ENCODE measurements at places on chromosomes 2 and 18. TPM values are rescaled to one million over a fixed set of nuclear protein-coding genes. Genes with fewer than 3 reads are reported as not detected.

Gene STON1
- total RNA-seq, result 1.2 TPM

GRCh38 chr2:59029058-59029457, 787.9 kb upstream of the FANCL start:
- no peaks in the 10 kb centered on the region for H3K27me3 ChIP-seq
- DNase-seq, result no peak
- H3K36me3 ChIP-seq, result no peaks in the 10 kb centered on the region
- H3K4me3 ChIP-seq, result no peak overlapping the region
- no peak overlapping the region for H3K27ac ChIP-seq

- no peak overlapping the region for H3K4me3 ChIP-seq
- peaks cover 17% of the 10 kb centered on the region for H3K36me3 ChIP-seq
- no peaks in the 10 kb centered on the region for H3K4me1 ChIP-seq
- H3K27ac ChIP-seq, result no peak overlapping the region
- H3K27me3 ChIP-seq, result no peaks in the 10 kb centered on the region
Measured at GRCh38 chr2:171847627-171848026, 46.4 kb downstream of the SLC25A12 start.

Gene COL4A3
- not detected for total RNA-seq

DNA sequence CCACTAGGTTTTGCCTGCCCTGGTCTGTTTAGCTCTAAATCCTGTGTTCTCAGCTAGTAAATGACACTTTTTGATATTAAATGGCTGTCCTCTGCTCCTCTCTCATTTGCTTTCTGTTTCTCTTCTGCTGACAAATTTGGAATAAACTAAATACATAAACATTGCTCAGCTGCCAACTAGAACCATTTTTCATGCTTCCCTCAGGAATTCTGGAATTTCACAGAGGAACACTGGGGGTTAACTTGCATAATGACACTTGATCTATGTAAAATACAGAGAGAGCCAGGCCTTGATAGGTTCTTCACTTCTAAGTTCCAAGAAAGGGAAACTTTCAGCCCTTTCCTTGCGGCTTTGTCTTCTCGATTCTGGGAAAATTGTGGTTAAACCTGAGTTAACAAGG, 450.6 kb upstream of the ST6GAL2 start:
- no peak overlapping the region for H3K27ac ChIP-seq
- no peaks in the 10 kb centered on the region for H3K4me1 ChIP-seq
- no peaks in the 10 kb centered on the region for H3K27me3 ChIP-seq
- no peak overlapping the region for H3K4me3 ChIP-seq
- no peak for DNase-seq

Gene ABCG5
- total RNA-seq, result not detected

Gene SLC40A1
- total RNA-seq, result 0.86 TPM

DNA sequence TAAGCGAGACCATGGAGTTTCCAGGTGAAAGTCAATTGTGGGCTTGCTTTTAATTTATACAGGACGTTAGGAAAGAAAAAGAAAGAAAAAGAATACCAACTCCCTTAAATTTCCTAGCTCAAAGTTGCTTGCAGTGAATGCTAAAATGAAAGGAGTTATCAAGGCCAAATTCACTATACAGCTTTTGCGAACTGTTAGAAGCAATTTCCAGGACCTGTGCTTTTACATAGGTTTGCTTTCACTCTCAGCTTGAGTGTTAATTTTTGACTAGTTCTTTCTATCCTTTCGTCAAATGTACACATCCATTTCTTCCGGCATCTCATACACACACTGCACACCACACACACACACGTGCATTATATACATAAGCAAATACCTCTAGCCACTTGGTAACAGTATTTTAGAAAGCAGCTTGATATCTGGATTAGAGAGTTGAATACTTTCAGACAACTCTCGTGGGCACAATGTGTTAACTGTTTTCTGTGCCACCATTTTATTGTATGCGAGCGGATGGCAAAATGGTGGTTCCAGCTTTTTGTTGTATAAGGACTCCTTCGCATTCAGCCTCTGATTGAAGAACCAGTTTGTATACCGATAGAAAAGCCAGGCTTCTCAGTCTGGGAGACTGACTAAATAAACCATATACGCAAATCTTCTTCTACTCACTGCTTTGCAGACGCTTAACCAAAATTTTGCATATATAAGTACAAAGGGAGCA, 381.8 kb downstream of the MTX2 start:
- H3K36me3 ChIP-seq, result no peaks in the 10 kb centered on the region
- DNase-seq, result no peak
- no peak overlapping the region for H3K27ac ChIP-seq
- H3K4me1 ChIP-seq, result peaks cover 18% of the 10 kb centered on the region
- H3K4me3 ChIP-seq, result no peak overlapping the region
- peaks cover 47% of the 10 kb centered on the region for H3K27me3 ChIP-seq

Gene TMEM131
- total RNA-seq, result 38.4 TPM

DNA sequence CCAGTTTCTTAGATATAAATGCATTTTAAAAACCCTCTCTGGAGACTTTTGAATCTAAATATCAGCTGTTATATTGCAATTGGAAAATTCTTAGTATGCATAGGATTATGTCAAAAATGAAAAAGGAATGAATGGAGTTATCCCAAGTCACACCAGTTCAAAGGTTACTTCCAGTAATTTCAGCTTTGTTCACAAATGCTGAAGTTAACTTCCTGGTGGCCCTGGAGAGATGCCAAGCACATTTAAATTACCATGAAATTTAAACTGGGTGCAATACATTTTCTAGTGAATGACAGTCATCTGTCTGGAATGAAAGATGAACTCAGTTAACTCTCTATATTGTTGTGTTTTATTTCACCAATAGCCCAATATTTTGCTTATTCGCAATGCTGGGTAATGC, 753.9 kb downstream of the SUCLG1 start:
- H3K27me3 ChIP-seq, result no peaks in the 10 kb centered on the region
- no peak for DNase-seq
- H3K4me1 ChIP-seq, result no peaks in the 10 kb centered on the region
- H3K4me3 ChIP-seq, result no peak overlapping the region
- no peaks in the 10 kb centered on the region for H3K36me3 ChIP-seq

DNA sequence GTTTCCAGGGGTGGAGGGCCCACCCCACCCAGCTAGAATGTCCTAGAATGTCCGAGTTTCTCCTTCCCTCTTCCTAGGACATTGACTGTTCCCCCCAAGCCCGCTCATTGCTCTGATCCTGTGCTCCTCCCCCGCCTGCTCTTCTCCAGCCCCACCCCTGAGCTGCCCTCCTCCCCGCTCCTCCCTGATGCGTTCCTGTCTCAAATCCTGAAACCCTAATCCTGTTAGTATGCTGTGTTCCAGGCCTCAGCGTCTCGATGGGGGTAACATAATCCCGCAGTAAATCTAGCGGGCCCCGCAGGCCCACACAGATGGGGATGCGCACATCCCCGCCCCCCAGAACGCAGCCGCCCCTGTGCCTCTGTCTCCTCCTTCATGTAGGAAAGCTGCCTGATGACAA, 51.3 kb downstream of the NRP2 start:
- H3K36me3 ChIP-seq, result peaks cover 7% of the 10 kb centered on the region
- DNase-seq, result no peak
- no peaks in the 10 kb centered on the region for H3K4me1 ChIP-seq
- no peak overlapping the region for H3K4me3 ChIP-seq

Gene G6PC2
- total RNA-seq, result not detected

DNA sequence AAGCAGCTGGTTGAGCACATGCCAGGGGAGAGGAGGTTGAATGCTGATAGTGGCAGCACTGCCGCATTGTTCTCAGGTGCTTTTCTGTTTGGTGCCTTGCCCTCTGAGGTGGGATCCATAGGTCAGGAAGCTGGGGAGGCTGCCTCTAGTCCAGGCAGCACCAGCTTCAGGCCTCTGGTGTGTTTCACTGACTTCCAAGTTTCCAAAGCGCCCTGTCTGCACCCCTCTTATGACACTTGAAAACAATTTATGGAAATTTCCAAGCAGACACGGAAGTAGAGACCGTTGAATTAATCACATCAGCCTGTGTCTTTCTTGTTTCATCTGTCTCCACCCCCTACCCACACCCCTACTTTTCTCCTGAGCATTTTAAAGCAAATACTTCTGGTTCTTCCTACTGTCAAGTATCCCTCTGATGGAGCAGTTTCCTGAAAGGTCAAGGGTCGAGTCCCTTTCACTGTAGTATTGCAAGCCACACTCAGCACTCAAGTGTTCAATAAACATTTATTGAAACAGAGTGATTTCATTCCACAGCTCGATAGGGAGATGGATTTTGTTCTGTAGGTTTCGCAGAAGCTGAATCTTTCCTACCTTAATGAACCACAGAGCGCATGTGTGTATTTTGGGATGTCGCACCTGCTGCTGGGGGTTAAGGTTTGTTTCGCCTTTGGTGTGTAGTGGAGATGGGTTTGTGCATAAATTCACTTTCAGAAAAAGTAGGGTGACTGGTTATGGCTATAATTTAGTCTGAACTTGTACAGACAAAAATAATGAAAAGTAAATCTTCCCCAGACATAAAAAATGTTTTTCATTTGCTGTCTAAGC, 21.4 kb downstream of the DGKD start:
- no peak for DNase-seq
- no peaks in the 10 kb centered on the region for H3K27me3 ChIP-seq

DNA sequence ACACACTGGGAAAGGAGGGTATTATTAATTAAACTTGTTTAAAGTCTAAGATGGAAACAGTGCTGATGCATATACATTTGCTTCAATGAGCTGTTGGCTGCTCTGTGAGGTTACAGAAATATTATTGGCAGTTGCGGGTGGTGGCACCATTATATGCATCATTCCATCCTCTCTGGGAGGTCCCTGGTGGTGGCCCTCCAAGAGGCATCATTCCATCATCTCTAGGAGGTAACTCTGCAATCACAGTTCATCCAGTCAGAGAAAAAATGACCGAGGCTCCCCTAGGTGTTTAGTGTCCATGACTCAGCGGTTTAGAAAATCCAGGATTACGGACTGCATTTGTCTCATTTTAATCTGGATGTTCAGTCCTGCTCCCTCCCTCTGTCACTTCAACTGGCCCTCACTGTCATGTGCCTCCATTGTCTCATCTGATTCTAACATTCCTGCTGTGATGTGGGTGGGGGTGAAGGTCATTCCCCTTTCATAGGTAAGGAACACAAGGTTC, 15.4 kb downstream of the AFF3 start:
- no peak overlapping the region for H3K27ac ChIP-seq
- DNase-seq, result no peak
- no peaks in the 10 kb centered on the region for H3K36me3 ChIP-seq
- H3K4me1 ChIP-seq, result peaks cover 5% of the 10 kb centered on the region
- H3K27me3 ChIP-seq, result peaks cover under 1% of the 10 kb centered on the region

DNA sequence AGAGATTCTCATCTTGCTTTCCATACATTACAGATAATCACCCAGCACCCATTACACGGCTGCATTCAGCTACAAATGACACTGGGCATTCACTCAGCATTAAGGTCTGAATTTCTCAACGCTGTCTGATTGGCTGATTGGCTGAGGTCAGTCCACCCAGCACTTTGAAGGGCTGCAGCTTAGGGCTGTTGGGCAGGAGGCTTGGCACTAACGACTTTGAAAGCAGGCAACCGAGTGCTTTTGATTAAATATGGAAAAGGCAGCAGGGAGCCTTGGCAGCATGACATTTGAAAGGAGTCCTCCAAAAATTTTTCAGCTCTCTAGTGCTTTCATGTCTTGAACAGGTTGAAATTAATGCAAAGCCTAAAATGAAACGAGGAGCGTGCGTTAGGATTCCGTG, 253.0 kb downstream of the DCDC2C start:
- H3K36me3 ChIP-seq, result no peaks in the 10 kb centered on the region
- no peaks in the 10 kb centered on the region for H3K4me1 ChIP-seq
- H3K27ac ChIP-seq, result no peak overlapping the region
- H3K27me3 ChIP-seq, result no peaks in the 10 kb centered on the region

Measured in activated T-helper 1 cell treated with anti-CD3 and anti-CD28 coated beads, Interleukin-12 subunit alpha, Interleukin-12 subunit beta, Interleukin-2, Interleukin-4 antibody, amounts not matched to agents 30 ng/mL and 10 ng/mL and 1 ng/mL, durations not matched to agents 14 hours and 24 hours and 36 hours (primary cell).